Gastroesophageal sphincter (tissue), 4 donors: ENCODE measurements at places on chromosomes 7 and 10. TPM values are rescaled to one million over a fixed set of nuclear protein-coding genes. Genes with fewer than 3 reads are reported as not detected.

DNA sequence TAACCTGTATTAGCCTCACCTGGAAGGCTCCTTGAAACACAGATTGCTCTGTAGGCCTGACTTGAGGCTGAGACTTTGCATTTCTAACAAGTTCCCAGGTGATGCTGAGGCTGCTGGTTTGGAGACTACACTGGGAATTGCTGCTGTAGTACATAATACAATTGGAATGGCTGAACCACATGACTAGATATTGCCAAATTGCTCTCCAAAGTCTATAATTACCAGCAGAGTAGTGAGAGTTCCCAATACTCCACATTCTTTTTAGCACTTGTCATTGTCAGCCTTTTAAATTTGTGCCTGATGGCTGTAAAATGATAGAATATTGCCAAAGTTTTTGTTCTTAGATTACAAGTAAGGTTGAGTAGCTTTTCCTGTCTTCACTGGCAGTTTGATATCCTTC, 39.9 kb downstream of the PLEKHA8 start:
- ATAC-seq, result peak; percentile 92

DNA sequence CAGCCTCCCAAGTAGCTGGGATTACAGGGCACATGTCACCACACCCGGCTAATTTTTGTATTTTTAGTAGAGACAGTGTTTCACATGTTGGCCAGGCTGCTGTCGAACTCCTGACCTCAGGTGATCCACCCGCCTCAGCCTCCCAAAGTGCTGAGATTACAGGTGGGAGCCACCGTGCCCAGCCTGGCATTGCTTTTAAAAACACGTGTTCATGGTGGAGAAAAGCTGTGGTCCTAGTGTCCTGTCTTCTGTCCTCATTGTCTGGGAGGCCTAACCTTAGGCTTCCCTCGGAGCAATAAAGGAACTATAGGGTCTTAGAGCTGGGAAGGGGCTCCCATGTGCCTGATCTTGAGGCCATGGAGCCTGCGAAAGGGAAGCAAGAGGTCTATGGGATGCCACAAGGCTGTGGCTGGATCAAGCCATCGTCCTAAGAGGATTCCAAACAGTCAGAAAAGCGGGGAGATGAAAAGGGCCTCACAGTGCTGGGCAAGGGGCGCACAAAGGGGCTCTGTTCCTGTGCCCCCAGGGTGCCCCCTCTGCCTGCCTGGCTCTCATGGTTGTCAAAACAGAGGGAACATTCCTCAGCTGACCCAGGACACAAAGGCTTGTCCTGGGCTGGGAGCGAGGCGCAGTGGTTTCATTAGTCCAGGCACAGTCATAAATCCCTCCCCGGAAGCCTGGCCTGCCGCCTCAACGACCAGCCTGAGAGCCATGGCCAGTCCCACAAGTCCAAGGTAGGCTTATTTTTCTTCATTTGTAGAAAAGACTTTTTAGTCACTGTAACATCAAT, 106.6 kb upstream of the TNS3 start:
- no peak for ATAC-seq

DNA sequence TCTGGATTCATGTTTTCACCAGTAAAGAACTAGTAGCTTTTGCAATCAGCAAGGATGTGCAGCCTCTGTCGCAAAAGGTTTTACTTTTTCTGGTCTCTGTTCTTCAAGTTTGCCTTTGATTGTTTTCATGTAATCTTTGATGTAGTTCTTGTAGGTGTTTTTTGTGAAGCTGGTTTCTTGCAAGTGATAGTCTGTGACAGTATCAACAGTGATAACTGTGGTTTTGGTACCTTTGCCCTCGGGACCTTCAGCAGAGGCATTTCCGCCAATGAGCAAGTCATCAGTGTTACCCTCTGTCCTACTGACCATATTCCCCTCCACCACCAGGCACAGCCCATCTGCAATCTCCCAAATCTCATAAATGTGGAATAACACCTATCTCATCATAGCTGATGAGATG, 55.1 kb downstream of the IPMK start:
- no peak for ATAC-seq

DNA sequence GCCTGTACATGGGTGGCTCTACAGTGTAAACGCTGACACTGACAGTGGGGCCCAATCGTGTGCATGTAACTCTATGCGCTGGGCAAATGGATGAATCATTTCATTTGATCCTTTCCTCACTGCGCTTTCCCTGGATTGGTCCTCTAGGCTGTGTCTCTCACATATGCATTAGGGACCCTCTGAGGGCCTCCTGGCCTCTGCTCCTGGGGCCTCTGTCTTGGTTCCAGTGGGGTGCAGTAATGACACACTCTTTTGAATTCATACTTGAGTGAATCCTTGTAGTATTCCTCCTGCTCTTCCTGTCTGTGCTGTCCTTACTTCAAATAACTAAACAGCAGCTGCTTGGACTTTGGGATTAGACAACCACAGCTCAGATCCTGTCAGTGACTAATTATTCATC, 176.5 kb upstream of the ADO start:
- no peak for ATAC-seq

GRCh38 chr7:81594767-81595166, 175.1 kb downstream of the HGF start:
- no peak for ATAC-seq

Gene MOGAT3
- not detected for total RNA-seq

Gene CYP26A1
- not detected for total RNA-seq

Gene MGMT
- total RNA-seq, result 37.5 TPM

GRCh38 chr10:71725998-71726579, 6.5 kb upstream of the C10orf105 start:
- no peak for ATAC-seq

GRCh38 chr10:26475386-26475785, 37.2 kb downstream of the APBB1IP start:
- no peak for ATAC-seq

Gene TFR2
- 1.6 TPM for total RNA-seq

Gene KAZALD1
- total RNA-seq, result 12.5 TPM

Gene FBXO24
- total RNA-seq, result 1.9 TPM

Gene TWIST1
- 35.9 TPM for total RNA-seq

- ATAC-seq, result no peak
Measured at GRCh38 chr10:83603708-83604107, 535.6 kb upstream of the GHITM start.

DNA sequence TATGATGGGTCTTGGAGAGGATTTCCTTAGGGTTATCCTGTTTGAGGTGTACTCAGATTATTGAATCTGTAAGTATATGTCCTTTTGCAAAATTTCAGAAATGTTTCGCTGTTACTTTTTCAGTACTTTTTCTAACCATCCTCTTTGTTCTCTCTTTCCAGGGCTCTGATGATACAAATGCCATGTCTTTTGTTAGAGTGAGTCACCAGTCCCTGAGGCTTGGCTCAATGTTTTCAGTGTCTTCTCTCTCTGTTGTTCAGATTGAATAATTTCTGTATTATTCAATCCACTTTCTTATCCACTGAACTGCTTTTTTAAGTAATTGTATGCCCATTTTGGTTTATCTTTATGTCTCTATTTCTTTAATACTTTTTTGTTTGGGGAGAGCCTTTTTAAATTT, 449.4 kb downstream of the TNS3 start:
- ATAC-seq, result no peak

GRCh38 chr10:50326757-50327701, 75.7 kb upstream of the ASAH2 start:
- ATAC-seq, result peak; percentile 72

- no peak for ATAC-seq
Measured at GRCh38 chr7:47361746-47362215, 220.1 kb downstream of the TNS3 start.

Gene TMEM254
- total RNA-seq, result 7.8 TPM
